Activated CD8-positive, alpha-beta memory T cell treated with anti-CD3 and anti-CD28 coated beads for 1 hour (primary cell): ENCODE measurements at places on chromosomes 5 and 9.

- no peak for DNase-seq
Measured at GRCh38 chr9:137638680-137639079, 19.9 kb downstream of the EHMT1 start.

DNA sequence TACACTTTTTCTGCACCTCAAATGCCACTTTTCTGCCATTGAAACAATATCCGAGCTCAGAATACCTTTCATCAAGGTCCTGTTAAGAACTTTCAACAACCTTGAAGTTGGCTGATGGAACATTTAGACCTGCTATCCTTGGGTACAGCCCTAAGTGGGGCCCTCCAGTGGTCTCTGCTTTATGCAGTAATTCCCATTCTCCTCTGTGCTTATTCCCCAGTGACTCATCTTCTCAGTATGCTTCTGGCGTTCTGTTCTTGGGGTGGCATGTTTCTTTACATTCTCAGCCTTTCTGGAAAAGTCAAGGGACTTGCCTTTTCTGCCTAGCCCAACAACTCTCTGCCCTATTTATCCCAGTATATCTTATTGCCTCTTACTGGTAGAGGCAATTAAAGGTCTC, 7.1 kb downstream of the ANP32B start:
- no peak for DNase-seq

- DNase-seq = no peak
Measured at GRCh38 chr9:9504869-9505268, 1107.9 kb downstream of the PTPRD start.

- DNase-seq = no peak
Measured at GRCh38 chr5:83636156-83636555, 84.5 kb downstream of the HAPLN1 start.

DNA sequence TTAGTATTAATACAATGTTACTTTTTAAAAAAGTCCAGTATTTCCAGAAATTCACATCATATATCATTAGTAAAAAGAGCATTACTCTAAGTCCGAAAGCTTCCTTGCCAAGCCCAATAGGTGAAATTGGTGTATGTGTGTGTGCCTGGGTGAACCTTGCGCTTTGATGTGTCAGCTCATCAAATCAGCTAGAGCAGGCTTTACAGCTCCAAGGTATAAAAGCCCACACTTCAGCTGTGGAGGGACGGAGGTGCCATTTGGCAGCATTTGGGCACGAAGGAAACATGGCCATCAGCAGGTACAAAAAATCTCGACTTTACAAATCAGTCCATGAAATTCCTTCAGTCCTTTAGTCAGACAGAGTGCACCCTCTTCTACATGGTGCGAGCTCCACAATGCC, 76.5 kb upstream of the IL7R start:
- no peak for DNase-seq

DNA sequence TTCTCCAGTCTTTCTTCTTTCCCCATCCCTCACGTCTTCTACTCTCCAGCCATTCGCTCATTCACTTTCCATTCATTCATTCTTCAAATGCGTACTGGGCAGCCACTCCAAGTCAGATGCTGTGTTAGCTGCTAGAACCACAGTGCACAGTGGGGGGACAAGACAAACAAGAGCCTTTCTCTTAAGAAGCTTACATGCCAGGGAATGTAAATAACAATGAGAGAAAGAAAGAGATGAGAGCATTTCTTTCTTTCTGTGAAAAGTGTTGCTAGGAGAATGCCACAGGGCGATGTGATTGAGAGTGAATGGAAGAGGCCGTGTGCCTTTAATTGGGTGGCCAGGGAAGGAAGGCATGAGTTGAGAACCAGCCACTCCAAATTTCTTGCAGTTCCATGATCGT, 46.3 kb upstream of the SMIM23 start:
- DNase-seq = no peak

- DNase-seq = no peak
Measured at GRCh38 chr5:42621662-42622061, 135.0 kb upstream of the CCDC152 start.

- no peak for DNase-seq
Measured at GRCh38 chr5:17367256-17367840, 130.7 kb upstream of the TAF11L2 start.

GRCh38 chr9:35415402-35416097, 74.4 kb upstream of the RUSC2 start:
- no peak for DNase-seq

DNA sequence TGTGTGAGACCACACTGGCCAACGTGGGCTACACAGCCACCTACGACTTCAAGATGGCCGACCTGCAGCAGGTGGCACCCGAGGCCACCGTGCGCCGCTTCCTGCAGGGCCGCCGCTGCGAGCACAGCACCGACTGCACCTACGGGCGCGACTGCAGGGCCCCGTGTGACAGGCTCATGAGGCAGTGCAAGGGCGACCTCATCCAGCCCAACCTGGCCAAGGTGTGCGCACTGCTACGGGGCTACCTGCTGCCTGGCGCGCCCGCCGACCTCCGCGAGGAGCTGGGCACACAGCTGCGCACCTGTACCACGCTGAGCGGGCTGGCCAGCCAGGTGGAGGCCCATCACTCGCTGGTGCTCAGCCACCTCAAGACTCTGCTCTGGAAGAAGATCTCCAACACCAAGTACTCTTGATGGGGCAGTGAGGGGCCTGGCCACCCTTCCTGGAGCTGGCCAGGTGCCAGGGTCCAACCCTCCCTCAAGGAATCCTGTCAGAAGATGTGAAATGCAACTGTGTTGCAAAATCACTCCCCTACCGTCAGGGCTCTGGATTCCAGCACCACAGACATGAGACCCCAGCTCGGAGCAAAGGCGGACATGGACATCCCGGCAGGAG, 11.1 kb downstream of the DIPK1B start:
- no peak for DNase-seq

DNA sequence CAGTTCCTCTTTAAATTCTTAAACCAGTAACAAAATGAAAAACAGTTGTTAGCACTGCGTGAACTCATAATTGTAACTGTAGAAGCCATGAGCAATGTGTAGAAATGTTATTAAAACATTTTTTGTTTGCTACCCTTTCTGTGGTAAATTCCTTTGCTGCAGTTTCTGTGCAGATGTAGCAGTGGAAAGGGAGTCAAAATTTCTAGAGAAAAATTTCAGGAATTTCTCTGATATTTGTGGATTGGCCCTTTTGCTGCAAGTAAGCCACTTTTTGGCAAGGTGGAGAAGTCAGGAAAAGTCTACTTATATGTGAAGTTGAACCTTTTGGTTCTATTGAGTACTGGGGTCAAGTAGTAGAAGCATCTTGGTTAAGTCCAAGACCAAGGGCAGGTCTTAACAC, 10.1 kb downstream of the FBXL7 start:
- no peak for DNase-seq

DNA sequence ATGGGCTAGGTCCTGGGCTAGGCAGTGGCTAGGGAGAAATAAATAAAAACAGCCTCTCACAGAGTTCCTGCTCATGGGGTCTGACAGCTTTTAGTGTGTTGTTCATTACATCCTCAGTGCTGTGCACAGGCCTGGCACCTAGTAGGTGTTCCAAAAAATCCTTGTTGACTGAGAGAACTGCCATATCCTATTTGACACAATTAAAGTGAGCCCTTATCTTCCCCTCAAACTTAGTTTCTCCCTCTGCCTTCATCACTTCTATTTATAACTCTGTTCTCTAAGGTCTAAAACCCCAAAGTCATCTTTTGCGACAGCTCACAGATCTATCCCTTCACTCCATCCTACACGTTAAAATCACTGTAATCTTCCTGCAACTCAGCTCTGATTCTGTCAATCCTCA, 549.1 kb upstream of the DAP start:
- DNase-seq = no peak

- DNase-seq = no peak
Measured at GRCh38 chr9:1989500-1989899, 25.6 kb upstream of the SMARCA2 start.

DNA sequence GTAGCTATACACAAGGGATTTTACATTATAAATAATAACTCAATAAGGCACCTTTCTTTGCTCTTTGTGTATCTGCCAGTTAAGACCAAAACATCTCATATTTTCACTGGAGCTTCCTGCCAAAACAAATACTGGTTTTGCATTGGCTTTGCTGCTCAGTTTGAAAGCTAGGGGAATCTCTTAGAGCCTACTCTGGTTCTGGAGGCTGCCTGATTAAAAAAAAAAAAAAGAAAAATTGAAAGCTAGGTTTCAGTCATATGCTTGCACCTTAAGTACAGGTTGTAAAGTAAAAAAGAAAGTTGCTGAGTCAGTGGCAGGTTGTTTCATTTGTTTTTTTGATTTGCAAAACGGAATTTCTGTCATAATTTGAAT, 2.3 kb downstream of the DENND4C start:
- no peak for DNase-seq

- DNase-seq = no peak
Measured at GRCh38 chr9:7790819-7791182, 8.8 kb downstream of the DMAC1 start.
